ENCODE measurements at places on chromosomes 7 and 10.

GRCh38 chr7:151385626-151386300 is 24.1 kb downstream of the WDR86 start:
- DNase-seq: no peak

DNA sequence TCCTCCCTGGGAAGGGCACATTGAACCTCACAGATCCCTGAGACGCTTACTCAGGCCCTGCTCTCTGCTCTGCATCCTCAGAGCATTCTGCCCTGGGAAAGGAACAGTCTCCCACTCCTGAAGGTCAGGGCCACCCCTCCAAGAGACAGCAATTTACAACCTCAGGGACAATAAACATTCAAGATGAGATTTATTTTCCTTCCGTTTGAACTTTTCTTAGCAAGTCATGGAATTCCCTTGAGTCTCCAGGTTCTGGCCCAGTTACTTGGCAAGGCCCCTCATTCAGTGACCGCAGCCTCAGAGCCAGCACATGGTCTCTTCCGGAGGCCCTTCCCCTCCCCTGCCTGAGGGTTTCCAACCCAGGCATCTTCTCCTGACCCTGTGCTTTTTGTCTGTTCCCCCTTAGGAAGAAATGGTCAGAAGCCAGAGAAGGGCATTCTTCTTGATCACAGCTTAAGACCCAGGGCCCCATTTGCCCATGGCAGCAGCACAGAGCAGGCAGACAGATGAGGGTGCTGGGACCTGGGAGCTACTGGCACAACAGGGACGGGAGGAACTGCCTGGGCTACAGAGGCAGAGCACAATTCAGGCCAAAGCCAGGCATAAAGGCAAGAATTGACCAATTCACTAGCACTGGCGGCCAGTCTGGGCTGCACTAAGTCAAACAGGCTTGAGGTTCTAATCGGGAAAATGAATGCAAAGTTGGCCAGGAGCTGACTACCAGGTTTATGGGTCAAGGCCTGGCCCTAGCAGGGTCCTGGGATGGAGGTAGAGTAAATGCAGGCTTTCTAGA is 56.7 kb downstream of the VSTM4 start:
- DNase-seq: no peak

GRCh38 chr7:2016761-2017480 is 215.8 kb downstream of the MAD1L1 start:
- DNase-seq: no peak

- DNase-seq: no peak
Observed at GRCh38 chr7:1210979-1211608, 21.6 kb upstream of the UNCX start.

- no peak for DNase-seq
Observed at GRCh38 chr7:22765609-22766008, 38.6 kb downstream of the IL6 start.

DNA sequence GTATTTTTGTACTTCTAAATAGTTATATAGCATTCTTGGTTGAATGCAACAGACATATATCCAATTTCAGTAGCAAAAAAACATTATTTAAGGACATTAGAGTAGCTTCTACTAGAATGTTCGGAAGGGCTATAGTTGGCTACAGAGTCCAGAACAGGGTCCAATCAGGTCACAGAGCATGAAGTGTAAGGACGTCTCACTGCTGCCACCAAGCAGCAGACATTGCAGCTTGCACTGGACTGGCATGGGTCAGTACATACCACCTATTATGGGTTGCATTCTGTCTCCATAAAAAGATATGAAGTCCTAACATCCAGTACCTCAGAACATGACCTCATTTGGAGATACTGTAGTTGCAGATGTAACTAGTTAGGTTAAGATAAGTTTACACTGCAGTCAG is 87.3 kb downstream of the LHFPL3 start:
- DNase-seq: no peak

GRCh38 chr10:121459622-121460453 is 138.4 kb downstream of the FGFR2 start:
- no peak for DNase-seq

All from erythroblast (primary cell).